ENCODE measurements at places on chromosomes 4 and X. TPM values are rescaled to one million over a fixed set of nuclear protein-coding genes. Genes with fewer than 3 reads are reported as not detected.

- H3K4me1 ChIP-seq: no peaks in the 10 kb centered on the region
- no peak for DNase-seq
- no peaks in the 10 kb centered on the region for H3K36me3 ChIP-seq
- no peak overlapping the region for H3K4me3 ChIP-seq
- H3K27me3 ChIP-seq: no peaks in the 10 kb centered on the region
- H3K27ac ChIP-seq: no peak overlapping the region
Measured at GRCh38 chr4:174928174-174928573, 10.0 kb downstream of the ADAM29 start.

DNA sequence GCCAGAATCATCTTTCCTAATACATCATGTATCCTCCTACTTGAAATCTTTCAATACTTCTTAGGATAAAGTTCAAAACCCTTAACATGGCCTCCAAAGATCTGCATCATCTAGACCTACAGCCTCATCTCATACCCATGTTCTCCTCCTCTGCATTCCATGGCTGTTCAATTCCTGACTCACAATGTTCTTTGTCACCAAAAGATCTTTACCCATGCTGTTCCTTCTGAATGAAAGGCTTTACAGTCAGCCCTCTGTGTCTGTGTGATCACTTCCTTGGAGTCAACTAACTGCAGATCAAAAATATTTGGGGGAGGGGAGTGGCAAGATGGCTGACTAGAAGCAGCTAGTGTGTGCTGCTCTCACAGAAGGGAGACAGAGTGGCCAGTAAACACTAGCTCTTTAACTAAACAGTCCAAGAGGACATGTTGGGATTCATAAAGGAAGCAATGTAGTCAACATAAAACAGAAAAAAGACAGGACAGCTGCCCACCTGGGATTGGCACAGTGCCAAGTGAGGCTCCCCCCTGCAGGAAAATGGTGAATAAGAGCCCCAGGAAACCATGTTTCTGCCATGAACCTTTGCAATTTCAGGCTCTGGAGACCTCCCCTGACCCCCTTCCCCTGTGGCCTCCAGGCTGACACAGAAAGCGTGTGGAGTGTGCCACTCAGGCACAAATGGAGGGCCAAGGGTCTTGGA is 31.9 kb downstream of the CBR4 start:
- H3K4me1 ChIP-seq: no peaks in the 10 kb centered on the region
- no peaks in the 10 kb centered on the region for H3K27me3 ChIP-seq
- peaks cover 43% of the 10 kb centered on the region for H3K36me3 ChIP-seq
- DNase-seq: no peak
- no peak overlapping the region for H3K4me3 ChIP-seq

DNA sequence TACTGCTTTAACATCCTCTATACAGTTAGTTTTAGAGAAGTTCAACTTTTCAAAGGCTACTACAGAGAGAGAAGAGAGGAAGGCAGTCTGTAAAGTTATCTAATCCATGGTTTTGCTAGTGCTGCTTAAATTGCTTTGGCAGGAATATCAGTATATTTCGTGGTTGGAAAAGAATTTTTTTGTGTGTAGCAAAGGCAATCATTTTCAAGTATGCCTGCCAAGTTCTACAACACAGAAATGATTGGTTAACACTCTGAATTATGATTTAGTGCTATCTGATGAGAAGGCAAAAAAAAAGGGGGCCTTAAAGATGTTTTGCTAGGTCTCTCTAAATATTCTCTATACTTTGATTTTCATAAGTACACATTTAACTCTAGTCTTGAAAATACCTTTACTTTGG is 133.1 kb downstream of the JADE1 start:
- H3K27ac ChIP-seq: no peak overlapping the region
- H3K4me1 ChIP-seq: peaks cover 5% of the 10 kb centered on the region
- DNase-seq: no peak
- H3K36me3 ChIP-seq: peaks cover 4% of the 10 kb centered on the region

GRCh38 chr4:76758290-76758882 is 139.6 kb downstream of the SOWAHB start:
- H3K4me1 ChIP-seq: no peaks in the 10 kb centered on the region
- peaks cover 70% of the 10 kb centered on the region for H3K36me3 ChIP-seq
- DNase-seq: no peak
- no peaks in the 10 kb centered on the region for H3K27me3 ChIP-seq
- no peak overlapping the region for H3K4me3 ChIP-seq
- H3K27ac ChIP-seq: no peak overlapping the region

DNA sequence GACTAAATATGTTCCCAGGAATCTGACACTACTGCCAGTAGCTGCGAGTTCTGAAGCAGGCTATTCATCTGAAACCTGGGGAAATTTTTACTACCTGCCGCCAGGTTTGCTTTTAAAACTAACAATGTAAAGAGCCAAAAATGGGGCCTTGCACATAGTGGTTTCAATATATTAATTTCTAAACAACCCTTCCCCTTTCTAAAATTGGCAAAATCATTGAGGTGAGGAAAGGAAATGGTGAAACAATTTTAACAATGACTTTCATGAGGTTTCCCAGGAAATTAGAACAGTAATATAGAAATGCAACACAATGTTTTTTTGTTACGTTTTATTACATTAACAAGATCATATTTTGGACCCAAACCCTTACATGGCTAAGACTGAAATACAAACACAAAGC is 21.3 kb downstream of the FANCB start:
- no peak for DNase-seq
- H3K36me3 ChIP-seq: no peaks in the 10 kb centered on the region
- H3K27ac ChIP-seq: no peak overlapping the region
- no peak overlapping the region for H3K4me3 ChIP-seq

GRCh38 chrX:129755779-129756650 is 17.2 kb downstream of the XPNPEP2 start:
- no peak overlapping the region for H3K4me3 ChIP-seq
- H3K4me1 ChIP-seq: no peaks in the 10 kb centered on the region
- H3K36me3 ChIP-seq: peaks cover 37% of the 10 kb centered on the region
- no peak overlapping the region for H3K27ac ChIP-seq
- DNase-seq: no peak
- no peaks in the 10 kb centered on the region for H3K27me3 ChIP-seq

DNA sequence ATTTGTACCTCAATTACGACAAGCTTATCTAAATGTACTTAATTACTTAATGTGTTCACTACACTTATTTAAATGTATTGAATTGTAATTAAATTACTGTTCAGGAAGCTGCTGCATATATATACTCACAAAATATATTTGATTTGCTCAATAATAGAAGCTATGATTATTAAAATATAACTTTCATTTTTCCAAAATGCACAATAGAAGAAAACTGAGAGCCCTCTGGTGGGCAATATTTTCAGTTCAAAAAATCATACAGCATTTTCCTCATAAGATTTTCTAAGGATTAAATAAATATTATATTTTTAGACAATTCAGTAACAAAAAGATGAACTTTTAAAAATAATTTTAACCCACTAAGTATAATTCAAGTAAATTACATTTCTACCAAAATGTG is 217.3 kb downstream of the DKK2 start:
- H3K27ac ChIP-seq: no peak overlapping the region
- H3K27me3 ChIP-seq: no peaks in the 10 kb centered on the region
- no peak overlapping the region for H3K4me3 ChIP-seq
- H3K4me1 ChIP-seq: no peaks in the 10 kb centered on the region
- no peaks in the 10 kb centered on the region for H3K36me3 ChIP-seq

DNA sequence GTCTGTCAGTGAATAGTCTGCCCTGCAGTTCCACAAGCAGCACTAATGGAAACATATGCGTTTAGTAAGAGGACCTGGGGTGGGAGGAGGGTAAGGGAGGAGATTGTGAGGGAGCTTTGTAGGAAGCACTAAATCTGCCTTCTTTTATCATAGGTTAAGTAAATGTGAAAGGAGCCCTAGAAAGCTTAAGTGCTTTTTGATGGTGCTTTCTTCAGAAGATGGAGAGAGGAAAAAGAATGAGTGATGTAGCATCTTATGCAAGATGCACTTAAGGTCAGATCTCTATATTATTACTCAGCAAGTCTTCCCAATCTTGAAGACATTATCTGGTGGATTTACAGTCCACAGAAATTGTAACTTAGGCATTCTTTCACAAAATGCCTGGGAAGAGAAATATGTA is 322.7 kb downstream of the PDHA2 start:
- DNase-seq: no peak
- no peak overlapping the region for H3K27ac ChIP-seq
- no peaks in the 10 kb centered on the region for H3K36me3 ChIP-seq
- H3K4me1 ChIP-seq: no peaks in the 10 kb centered on the region

DNA sequence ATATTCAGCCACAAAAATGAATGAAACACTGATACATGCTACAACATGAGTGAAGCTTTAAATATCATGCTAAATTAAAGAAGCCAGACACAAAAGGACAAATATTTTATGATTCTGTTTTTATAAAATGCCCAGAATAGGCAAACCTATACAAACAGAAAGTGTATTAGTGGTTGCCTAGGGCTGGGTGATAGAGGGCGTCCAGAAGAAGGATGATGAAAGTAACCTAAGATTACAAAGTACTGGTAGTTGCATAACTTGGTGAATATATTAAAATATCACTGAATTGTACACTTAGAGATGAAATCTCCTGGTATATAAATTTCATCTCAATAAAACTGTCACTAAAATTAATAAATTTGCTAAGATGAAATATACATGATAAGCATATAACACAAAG is 67.5 kb downstream of the FBXW7 start:
- H3K4me1 ChIP-seq: no peaks in the 10 kb centered on the region
- no peak overlapping the region for H3K27ac ChIP-seq
- H3K27me3 ChIP-seq: no peaks in the 10 kb centered on the region
- DNase-seq: no peak

DNA sequence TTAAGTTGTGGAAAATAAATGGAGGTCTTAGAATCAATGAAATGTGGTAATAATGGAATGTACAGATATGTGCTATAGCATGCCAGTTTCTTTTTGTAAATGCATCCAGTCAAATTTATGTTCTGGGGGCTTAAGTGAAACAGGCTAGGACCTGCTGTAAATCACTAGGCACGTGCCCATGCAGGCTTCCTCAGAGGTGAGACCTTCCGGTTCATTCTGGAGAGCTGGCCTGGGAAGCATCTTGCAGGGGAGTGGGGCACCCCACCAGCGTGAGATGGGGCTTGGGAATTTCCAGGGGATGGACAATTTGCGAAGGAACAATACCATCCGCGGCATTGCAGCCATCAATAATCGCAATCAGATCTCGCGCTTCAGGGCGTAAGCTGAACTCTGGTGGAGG is 80.1 kb downstream of the SORCS2 start:
- H3K27ac ChIP-seq: no peak overlapping the region
- H3K36me3 ChIP-seq: no peaks in the 10 kb centered on the region
- H3K4me3 ChIP-seq: no peak overlapping the region
- no peaks in the 10 kb centered on the region for H3K4me1 ChIP-seq
- no peaks in the 10 kb centered on the region for H3K27me3 ChIP-seq

SERPINA7 gene
- polyA plus RNA-seq: 0.48 TPM

DNA sequence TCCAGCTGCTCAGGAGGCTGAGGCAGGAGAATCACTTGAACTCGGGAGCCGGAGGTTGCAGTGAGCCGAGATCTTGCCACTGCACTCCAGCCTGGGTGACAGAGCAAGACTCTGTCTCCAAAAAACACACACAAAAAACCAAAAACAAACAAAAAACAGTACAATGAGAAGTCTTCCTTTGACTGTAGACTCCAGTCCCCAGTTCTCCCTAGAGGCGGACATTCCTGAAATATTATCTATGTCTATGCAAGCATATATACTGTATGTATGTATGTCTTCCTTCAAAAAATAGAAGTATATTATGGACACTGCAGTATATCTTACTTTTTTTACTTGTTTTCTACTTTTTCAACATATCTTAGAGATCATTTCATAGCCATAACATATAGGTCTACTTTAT is 10.2 kb upstream of the FGF2 start:
- H3K4me1 ChIP-seq: no peaks in the 10 kb centered on the region
- DNase-seq: no peak
- H3K36me3 ChIP-seq: no peaks in the 10 kb centered on the region
- no peak overlapping the region for H3K4me3 ChIP-seq
- no peak overlapping the region for H3K27ac ChIP-seq
- peaks cover 4% of the 10 kb centered on the region for H3K27me3 ChIP-seq

ARX gene
- polyA plus RNA-seq: 1.8 TPM

HNRNPD gene
- polyA plus RNA-seq: 401 TPM

DNA sequence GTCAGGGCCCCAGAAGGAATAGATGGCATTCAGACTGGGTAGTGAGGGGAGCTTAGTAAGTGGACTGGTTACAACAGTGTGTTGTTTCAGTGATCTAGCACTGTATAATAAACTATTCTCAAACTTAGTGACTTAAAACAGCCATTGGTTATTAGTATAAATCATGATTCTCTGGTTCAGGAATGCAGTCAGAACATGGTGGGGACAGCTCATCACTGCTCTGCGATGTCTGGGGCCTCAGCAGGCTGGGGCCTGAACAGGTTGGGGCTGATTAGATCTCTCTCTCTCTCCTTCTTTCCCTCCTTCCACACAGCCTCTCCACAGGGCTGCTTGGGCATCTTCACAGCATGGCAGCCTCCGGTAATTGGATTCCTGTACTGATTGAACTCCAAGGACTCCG is 160.4 kb downstream of the GATB start:
- no peak for DNase-seq
- H3K27ac ChIP-seq: no peak overlapping the region
- H3K4me1 ChIP-seq: peaks cover 3% of the 10 kb centered on the region
- H3K27me3 ChIP-seq: no peaks in the 10 kb centered on the region
- H3K36me3 ChIP-seq: no peaks in the 10 kb centered on the region
- H3K4me3 ChIP-seq: no peak overlapping the region

GRCh38 chrX:129176710-129177109 is 346.6 kb downstream of the SMARCA1 start:
- H3K4me3 ChIP-seq: no peak overlapping the region
- no peak overlapping the region for H3K27ac ChIP-seq
- no peaks in the 10 kb centered on the region for H3K4me1 ChIP-seq
- no peaks in the 10 kb centered on the region for H3K27me3 ChIP-seq
- no peaks in the 10 kb centered on the region for H3K36me3 ChIP-seq

DNA sequence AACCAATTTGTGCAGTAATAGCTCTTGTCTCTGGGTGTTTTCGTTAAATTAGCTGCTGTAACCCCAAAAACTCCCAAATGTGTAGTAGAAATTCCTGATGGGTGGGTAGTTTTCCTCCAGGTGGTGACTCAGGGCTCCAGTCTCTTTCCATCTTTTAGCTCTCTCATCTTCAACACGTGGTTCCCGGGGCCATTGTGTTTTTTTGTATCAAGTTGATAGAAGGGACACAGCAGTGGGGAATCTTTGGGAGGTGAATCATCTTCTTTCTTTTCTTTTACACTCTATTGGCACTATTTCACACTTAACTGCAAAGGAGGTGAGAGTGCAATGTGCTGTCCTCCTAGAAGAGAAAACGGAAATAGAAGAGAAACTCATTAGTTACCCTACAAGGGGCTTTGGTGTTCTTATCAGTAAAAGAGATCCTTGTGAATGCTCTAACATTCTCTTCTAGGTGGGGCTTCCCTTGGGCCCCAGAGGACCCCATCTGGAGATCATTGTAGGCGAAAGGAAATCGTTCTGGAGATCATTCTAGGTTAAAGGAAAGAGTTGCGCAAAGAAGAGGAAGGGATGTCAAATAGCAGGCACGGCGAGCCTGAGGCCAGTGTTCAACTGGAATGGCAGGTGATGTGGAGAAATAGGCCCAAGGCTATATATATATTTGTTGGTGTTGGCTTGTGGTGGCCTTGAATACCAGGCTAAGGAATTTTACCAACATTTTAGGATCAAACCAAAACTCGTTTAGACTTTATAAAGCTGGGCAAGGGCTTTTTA is 68.2 kb upstream of the ACSL1 start:
- H3K27me3 ChIP-seq: no peaks in the 10 kb centered on the region
- no peak overlapping the region for H3K4me3 ChIP-seq
- no peak overlapping the region for H3K27ac ChIP-seq

- H3K4me3 ChIP-seq: no peak overlapping the region
- no peak for DNase-seq
- H3K4me1 ChIP-seq: peaks cover 10% of the 10 kb centered on the region
- H3K27me3 ChIP-seq: no peaks in the 10 kb centered on the region
Measured at GRCh38 chr4:55931833-55932232, 16.9 kb upstream of the CEP135 start.

Measured in large intestine (tissue), 12 donors.